ENCODE measurements at places on chromosomes 1 and 21. TPM values are rescaled to one million over a fixed set of nuclear protein-coding genes. Genes with fewer than 3 reads are reported as not detected.

The AUNIP gene
- not detected for total RNA-seq

The TSPAN1 gene
- not detected for total RNA-seq

The MCOLN3 gene
- 0.77 TPM for total RNA-seq

The PCP4 gene
- total RNA-seq, result not detected

The LAX1 gene
- 12.9 TPM for total RNA-seq

The MIA3 gene
- total RNA-seq, result 112 TPM

The OR2L13 gene
- 0.24 TPM for total RNA-seq

The NR1I3 gene
- not detected for total RNA-seq

The GBP4 gene
- total RNA-seq, result 34.9 TPM

The RTCA gene
- total RNA-seq, result 35.8 TPM

DNA sequence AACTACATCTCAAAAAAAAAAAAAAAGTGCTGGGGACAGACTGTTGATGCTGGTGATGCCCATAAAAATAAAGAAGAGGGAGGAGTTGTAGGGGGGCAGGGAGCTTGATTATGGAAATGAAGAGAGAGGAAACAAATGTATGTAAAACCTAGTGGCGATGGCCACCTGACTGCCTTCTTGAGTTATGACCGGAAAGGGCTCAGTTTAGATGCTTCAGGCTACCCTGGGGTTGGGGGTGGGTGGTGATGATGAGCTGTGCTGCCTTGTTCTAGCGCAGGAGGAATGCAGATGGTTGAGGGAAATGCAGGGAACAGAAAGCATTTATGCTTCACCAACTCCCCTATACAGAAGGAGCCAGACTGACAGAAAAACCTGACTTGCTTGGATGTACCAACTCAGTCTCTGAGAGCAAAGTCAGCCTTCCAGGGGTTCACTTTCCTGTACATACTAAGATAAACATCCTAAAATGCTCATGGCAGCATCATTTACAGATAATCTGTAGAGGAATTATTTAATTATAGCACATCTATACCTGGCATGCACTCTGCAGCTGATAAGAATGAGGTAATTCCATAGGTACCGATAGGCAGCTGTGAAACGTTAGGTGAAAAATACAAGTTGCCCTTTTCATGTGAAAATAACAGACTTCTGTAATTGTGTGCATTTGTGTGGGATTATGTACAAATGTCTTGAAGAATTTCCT lies 8.0 kb upstream of the BCAR3 start:
- H3K36me3 ChIP-seq, result no peaks in the 10 kb centered on the region
- no peak overlapping the region for H3K27ac ChIP-seq
- H3K4me3 ChIP-seq, result no peak overlapping the region
- DNase-seq, result no peak
- no peaks in the 10 kb centered on the region for H3K4me1 ChIP-seq

GRCh38 chr21:33898586-33898985 lies 17.0 kb downstream of the ATP5PO start:
- H3K4me3 ChIP-seq, result no peak overlapping the region
- no peaks in the 10 kb centered on the region for H3K4me1 ChIP-seq
- no peak for DNase-seq
- no peaks in the 10 kb centered on the region for H3K27me3 ChIP-seq

GRCh38 chr1:157975228-157975950 lies 18.1 kb upstream of the KIRREL1 start:
- no peak overlapping the region for H3K4me3 ChIP-seq
- no peak for DNase-seq

- DNase-seq, result peak; percentile 13
- no peaks in the 10 kb centered on the region for H3K27me3 ChIP-seq
- H3K27ac ChIP-seq, result no peak overlapping the region
- no peak overlapping the region for H3K4me3 ChIP-seq
- H3K36me3 ChIP-seq, result no peaks in the 10 kb centered on the region
Measured at GRCh38 chr1:86965012-86965826, 50.8 kb downstream of the HS2ST1 start.

GRCh38 chr21:15272591-15272990 lies 207.8 kb upstream of the NRIP1 start:
- no peak for DNase-seq
- H3K36me3 ChIP-seq, result no peaks in the 10 kb centered on the region
- H3K27ac ChIP-seq, result no peak overlapping the region
- no peaks in the 10 kb centered on the region for H3K4me1 ChIP-seq
- peaks cover 4% of the 10 kb centered on the region for H3K27me3 ChIP-seq

DNA sequence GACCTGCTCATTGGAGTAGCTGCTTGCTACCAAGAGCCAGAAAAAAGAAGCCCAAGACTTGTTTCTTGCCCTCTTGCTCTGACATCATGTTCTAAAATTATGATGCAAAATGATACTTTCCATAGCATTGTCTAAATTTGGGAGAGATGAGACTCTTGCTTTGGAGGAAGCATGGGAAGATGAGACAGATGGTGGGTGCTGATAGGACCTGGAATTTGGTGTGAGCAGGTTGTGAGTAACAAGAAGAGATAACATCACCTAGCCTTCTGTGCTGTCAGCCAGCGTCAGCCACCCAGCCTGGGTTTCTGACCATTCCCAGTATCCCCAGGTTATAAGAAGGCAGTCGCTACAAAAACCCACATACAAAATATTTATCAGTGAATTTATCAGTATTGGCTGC lies 67.1 kb upstream of the GCLM start:
- H3K36me3 ChIP-seq, result no peaks in the 10 kb centered on the region
- no peak overlapping the region for H3K4me3 ChIP-seq
- no peak overlapping the region for H3K27ac ChIP-seq

DNA sequence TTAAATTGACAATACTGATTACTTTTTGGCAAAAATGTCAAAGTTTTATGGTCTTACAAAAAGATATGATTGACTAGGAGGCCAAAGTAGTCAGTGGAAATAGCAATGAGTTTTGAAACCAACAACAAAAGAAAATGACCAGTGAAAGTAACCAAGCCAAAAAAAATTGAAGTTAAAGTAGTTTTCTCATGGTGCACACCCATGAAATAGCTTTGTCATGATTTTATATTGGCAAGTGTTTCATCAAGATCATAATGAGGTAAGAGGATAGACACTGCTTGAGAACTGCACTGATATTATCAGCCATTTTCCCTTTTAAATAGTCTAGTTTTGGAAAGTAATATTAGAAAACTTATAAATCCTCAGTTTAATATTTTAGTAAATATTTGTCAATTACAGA lies 206.2 kb upstream of the ADAMTS5 start:
- no peaks in the 10 kb centered on the region for H3K4me1 ChIP-seq
- no peak overlapping the region for H3K27ac ChIP-seq
- H3K27me3 ChIP-seq, result no peaks in the 10 kb centered on the region
- no peaks in the 10 kb centered on the region for H3K36me3 ChIP-seq

DNA sequence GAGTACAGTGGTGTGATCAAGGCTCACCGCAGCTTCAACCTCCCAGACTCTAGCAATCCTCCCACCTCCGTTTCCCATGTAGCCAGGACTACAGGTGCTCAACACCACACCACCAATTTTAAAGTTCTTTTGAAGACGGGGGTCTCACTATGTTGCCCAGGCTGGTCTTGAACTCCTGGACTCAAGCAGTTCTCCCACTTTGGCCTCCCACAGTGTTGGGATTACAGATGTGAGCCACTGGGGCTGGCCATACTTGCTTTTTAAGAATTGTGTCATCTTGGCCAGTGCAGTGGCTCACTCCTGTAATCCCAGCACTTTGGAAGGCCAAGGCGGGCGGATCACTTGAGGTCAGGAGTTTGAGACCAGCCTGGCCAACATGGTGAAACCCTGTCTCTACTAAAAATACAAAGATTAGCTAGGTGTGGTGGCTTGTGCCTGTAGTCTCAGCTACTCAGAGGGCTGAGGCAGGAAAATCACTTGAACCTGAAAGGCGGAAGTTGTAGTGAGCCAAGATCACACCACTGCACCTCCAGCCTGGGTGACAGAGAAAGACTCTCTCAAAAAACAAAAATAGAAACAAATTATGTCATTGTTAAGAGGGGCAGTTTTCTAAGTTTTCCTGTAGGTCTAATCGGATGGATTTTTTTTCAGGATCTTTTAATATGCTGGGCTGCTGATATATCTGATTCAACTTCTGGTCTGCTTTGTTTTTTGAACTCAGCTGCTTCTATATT lies 18.7 kb downstream of the AK4 start:
- H3K4me3 ChIP-seq, result no peak overlapping the region
- no peak for DNase-seq
- H3K36me3 ChIP-seq, result no peaks in the 10 kb centered on the region
- no peaks in the 10 kb centered on the region for H3K4me1 ChIP-seq
- H3K27me3 ChIP-seq, result no peaks in the 10 kb centered on the region

GRCh38 chr21:14086553-14086952 lies 124.2 kb downstream of the LIPI start:
- no peak overlapping the region for H3K4me3 ChIP-seq
- H3K4me1 ChIP-seq, result no peaks in the 10 kb centered on the region
- H3K36me3 ChIP-seq, result no peaks in the 10 kb centered on the region
- H3K27me3 ChIP-seq, result no peaks in the 10 kb centered on the region
- DNase-seq, result no peak

GRCh38 chr1:27439150-27439549 lies 46.7 kb downstream of the GPR3 start:
- H3K27ac ChIP-seq, result peak overlapping the region; percentile 1
- H3K36me3 ChIP-seq, result peaks cover 2% of the 10 kb centered on the region
- no peak for DNase-seq
- no peak overlapping the region for H3K4me3 ChIP-seq
- peaks cover 54% of the 10 kb centered on the region for H3K4me1 ChIP-seq

DNA sequence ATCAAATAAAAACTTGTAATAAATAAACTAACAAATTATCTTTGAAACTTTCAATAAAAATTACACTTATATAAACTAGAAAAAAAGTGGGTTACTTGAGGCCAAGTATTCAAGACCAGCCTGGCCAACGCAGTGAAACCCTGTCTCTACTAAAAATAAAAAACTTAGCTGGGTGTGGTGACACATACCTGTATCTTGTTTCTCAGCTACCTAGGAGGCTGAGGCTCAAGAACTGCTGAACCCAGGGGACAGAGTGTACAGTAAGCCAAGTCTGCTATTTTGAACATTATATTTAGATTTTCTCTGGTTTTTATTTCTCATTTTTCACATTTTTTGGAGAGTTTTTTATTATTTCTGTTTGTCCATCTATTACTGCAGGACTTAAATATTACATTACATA lies 1397.6 kb upstream of the B3GALT2 start:
- H3K4me3 ChIP-seq, result no peak overlapping the region
- no peaks in the 10 kb centered on the region for H3K4me1 ChIP-seq
- no peak for DNase-seq
- H3K36me3 ChIP-seq, result no peaks in the 10 kb centered on the region

GRCh38 chr1:59271561-59272260 lies 25.2 kb upstream of the FGGY start:
- no peak overlapping the region for H3K27ac ChIP-seq
- no peaks in the 10 kb centered on the region for H3K36me3 ChIP-seq
- no peaks in the 10 kb centered on the region for H3K4me1 ChIP-seq
- H3K4me3 ChIP-seq, result no peak overlapping the region

- H3K36me3 ChIP-seq, result no peaks in the 10 kb centered on the region
- H3K27me3 ChIP-seq, result no peaks in the 10 kb centered on the region
- no peak overlapping the region for H3K4me3 ChIP-seq
- H3K4me1 ChIP-seq, result no peaks in the 10 kb centered on the region
- no peak overlapping the region for H3K27ac ChIP-seq
Measured at GRCh38 chr1:4019147-4019521, 119.1 kb upstream of the C1orf174 start.

DNA sequence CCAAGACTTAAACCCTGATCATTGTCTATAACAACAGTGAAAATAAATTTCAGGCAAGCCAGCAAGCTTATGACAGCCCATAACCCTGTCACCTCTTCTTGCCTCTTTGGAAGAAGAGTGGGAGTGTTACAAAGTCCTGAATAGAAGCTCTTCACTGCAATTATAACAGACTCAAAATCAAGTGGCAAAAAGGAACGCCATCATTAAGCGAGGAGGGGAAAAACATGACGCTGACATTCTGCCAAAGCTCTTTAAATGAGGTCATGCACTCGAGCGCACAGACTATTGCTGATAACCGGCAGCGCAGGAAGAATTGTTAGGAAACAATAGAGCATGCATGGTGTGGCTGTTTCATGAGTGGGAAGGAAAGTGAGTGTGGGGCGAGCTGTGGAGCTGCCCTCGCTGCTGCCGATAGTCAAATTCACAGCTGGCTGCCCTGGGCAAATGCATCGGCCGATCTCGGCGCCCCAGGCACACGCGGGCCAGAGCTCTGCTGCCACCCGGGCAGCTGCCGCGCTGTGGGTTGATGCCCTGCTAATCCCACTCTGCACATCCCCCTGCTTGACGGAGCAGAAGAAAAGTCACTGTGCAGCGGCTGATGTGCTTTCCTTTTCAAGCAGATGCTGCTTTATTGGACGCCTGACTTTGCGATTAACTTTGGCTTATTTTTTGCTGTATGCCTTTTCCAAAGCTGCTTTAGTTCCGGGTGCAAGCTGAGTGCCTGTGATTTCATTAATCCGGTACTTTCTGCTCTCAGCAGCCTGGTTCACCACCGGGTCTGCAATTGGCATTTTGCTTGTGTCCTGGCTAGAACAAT lies 102.4 kb upstream of the ST6GALNAC5 start:
- no peaks in the 10 kb centered on the region for H3K4me1 ChIP-seq
- no peak for DNase-seq
- H3K36me3 ChIP-seq, result no peaks in the 10 kb centered on the region
- no peaks in the 10 kb centered on the region for H3K27me3 ChIP-seq
- no peak overlapping the region for H3K4me3 ChIP-seq
- no peak overlapping the region for H3K27ac ChIP-seq

DNA sequence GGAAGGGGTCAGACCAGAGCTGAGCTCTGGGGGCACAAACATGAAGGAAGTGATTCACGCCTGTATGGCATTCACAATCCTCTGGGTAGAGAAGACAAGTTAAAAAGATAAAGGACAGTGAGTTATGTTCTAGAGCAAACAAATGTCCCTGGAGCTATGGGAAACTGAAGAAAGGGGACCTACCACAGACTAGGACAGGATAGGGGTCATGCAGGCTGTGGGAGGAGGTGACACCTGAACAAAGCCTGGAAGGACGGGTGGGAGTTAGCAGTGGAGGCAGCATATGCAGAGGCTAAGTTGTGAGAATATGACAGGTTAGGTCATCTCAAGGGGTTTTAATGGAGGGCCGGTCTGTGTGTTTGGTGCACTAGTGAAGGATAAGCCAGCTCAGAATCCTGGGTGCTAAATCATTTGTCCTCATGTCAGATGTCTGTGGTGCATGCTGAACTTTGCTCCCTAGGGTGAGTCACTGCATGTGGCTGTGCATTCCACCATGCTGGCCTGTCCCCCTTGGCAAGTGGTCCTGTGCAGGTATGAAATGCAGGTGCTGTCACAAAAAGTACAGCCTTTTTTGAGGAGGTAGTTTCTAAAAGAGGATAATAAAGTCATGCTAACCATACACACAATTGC lies 28.5 kb downstream of the TNN start:
- H3K27ac ChIP-seq, result no peak overlapping the region
- H3K4me3 ChIP-seq, result no peak overlapping the region
- no peaks in the 10 kb centered on the region for H3K4me1 ChIP-seq
- H3K36me3 ChIP-seq, result no peaks in the 10 kb centered on the region
- no peak for DNase-seq

DNA sequence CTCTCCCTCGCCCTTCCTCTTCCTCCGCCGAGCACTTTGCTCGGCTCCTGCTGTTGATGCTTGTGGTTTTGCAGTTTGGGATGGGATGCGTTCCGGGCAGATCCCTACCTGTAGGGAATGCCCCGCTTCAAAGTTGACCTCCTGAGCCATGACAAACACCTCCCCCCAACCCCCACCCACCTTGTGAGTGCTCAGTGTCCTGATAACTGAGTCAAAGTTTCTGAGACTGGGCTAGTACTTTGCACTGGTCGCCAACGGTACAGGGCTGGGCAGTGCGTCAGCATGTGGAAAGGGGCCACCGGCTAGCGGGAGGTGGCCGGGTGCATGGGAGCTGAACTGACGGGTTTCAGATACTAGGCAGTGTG lies 771 bp downstream of the RABGAP1L start:
- DNase-seq, result no peak
- peak overlapping the region; percentile 72 for H3K4me3 ChIP-seq
- H3K4me1 ChIP-seq, result peaks cover 9% of the 10 kb centered on the region
- H3K27me3 ChIP-seq, result no peaks in the 10 kb centered on the region
- H3K36me3 ChIP-seq, result no peaks in the 10 kb centered on the region
